Common myeloid progenitor, CD34-positive (primary cell): ENCODE measurements at places on chromosomes 7 and 10.

DNA sequence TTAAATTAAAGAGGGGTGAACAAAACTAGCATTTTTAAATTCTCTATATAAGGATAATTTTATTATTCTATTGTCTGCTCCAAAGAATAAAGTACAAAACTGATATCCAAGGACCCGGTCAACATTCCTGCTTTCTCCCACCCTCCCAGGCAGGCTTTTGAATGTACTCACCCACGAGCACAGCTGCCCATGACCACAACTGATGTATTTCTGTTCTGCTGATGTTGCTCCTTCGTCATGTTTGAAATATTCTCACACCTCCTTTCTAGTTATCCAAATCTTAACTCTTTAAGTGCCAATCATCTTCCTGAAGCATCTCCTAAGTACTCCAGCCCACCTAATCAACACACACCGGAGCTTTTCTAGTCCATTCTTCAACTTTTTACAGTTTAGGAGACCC is 46.7 kb downstream of the CALD1 start:
- H3K4me1 ChIP-seq: no peaks in the 10 kb centered on the region
- H3K27me3 ChIP-seq: no peaks in the 10 kb centered on the region
- H3K27ac ChIP-seq: no peak overlapping the region
- H3K4me3 ChIP-seq: no peak overlapping the region
- no peaks in the 10 kb centered on the region for H3K36me3 ChIP-seq

GRCh38 chr10:131218811-131219583 is 92.5 kb downstream of the TCERG1L start:
- no peaks in the 10 kb centered on the region for H3K4me1 ChIP-seq
- no peak overlapping the region for H3K27ac ChIP-seq
- H3K4me3 ChIP-seq: no peak overlapping the region
- H3K27me3 ChIP-seq: no peaks in the 10 kb centered on the region

GRCh38 chr10:43461950-43462349 is 25.0 kb downstream of the ZNF487 start:
- H3K27ac ChIP-seq: no peak overlapping the region
- peaks cover 2% of the 10 kb centered on the region for H3K4me1 ChIP-seq
- H3K27me3 ChIP-seq: no peaks in the 10 kb centered on the region
- no peak overlapping the region for H3K4me3 ChIP-seq
- no peaks in the 10 kb centered on the region for H3K36me3 ChIP-seq

- H3K36me3 ChIP-seq: no peaks in the 10 kb centered on the region
- no peak for DNase-seq
- H3K27ac ChIP-seq: no peak overlapping the region
- H3K4me1 ChIP-seq: peaks cover 2% of the 10 kb centered on the region
Measured at GRCh38 chr10:89119651-89120050, 87.5 kb downstream of the CH25H start.

GRCh38 chr7:12090757-12091221 is 120.3 kb upstream of the TMEM106B start:
- H3K27me3 ChIP-seq: no peaks in the 10 kb centered on the region
- H3K4me1 ChIP-seq: no peaks in the 10 kb centered on the region
- H3K27ac ChIP-seq: no peak overlapping the region
- no peak for DNase-seq
- H3K36me3 ChIP-seq: no peaks in the 10 kb centered on the region

DNA sequence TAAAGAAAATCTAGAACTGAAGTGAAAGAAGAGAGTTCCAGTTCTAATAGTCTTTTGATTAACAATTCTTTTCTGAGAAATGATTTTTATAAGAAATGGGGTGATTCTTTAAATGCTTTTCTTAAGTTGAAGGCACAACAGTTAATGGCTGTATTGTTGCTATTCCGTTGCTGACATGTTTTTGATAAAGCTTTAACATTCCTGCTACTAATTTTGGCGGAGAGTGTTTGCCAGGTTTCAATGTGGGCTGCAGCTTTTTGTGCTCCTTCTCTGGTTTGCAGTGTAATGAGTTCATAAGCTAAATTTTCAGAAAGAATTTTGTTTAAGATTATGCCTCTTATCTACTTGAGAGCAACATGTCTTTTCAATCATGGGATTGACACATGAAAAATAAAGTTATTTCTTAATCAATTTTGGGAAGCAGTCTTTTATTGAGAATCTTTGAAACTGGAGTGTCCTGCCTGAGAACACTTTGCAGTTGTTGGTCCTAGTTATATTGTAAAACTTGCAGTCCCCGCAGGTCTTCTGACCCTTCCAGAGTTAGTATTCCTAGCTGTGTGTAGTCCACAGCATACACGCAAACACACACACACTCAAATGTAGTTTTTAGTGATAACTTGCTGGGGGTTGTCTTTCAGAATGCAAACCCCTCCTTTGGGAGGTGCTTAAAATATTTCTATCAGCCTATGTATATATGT is 56.7 kb downstream of the COL17A1 start:
- H3K36me3 ChIP-seq: peaks cover 31% of the 10 kb centered on the region
- no peak overlapping the region for H3K27ac ChIP-seq
- DNase-seq: no peak

GRCh38 chr7:44771358-44771757 is 22.7 kb downstream of the ZMIZ2 start:
- no peaks in the 10 kb centered on the region for H3K4me1 ChIP-seq
- H3K36me3 ChIP-seq: peaks cover 21% of the 10 kb centered on the region
- no peak overlapping the region for H3K4me3 ChIP-seq
- no peak overlapping the region for H3K27ac ChIP-seq
- H3K27me3 ChIP-seq: no peaks in the 10 kb centered on the region
- DNase-seq: no peak

DNA sequence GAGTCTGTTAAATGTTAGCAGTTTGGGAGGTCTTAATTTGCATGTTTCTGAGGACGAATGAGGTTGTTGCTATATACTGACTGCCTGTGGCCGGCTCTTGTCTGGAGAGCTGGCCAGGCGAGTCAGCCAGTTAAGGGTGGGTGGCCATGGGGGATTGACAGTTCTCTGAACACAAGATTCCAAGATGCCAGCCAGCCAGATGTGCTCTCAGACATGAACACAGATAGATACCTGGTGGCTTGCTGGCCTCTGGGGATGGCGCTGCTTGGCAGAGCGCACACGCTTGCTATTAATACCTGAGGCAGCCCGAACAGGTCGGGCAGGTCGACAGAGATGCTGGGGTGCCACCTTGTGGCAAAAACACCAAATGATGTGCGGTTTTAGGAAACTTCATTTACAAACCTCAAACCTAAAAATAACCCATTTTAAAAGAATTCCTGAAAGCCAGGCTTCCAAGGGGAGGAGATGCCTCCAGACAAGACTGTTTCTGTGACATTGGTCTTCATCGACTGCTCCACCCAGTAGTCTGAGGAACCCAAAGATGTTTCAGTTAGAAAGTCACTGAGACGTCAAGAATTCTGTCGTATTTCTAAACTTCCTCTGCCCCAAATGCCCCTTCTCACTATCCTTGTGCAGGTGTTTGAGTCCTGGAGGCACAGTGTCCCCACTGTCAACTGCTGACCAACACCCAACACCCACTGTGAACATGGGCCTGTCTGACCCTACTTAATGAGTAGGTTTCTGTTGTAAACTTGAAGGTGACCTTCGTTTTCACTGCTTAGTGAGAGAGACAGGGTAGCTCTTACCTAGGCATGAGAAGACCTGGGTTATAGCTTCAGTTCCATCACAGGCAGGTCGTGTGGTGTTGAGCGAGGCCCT is 123.4 kb downstream of the NT5C2 start:
- no peaks in the 10 kb centered on the region for H3K27me3 ChIP-seq
- peaks cover 18% of the 10 kb centered on the region for H3K4me1 ChIP-seq
- peak; percentile 83 for DNase-seq

DNA sequence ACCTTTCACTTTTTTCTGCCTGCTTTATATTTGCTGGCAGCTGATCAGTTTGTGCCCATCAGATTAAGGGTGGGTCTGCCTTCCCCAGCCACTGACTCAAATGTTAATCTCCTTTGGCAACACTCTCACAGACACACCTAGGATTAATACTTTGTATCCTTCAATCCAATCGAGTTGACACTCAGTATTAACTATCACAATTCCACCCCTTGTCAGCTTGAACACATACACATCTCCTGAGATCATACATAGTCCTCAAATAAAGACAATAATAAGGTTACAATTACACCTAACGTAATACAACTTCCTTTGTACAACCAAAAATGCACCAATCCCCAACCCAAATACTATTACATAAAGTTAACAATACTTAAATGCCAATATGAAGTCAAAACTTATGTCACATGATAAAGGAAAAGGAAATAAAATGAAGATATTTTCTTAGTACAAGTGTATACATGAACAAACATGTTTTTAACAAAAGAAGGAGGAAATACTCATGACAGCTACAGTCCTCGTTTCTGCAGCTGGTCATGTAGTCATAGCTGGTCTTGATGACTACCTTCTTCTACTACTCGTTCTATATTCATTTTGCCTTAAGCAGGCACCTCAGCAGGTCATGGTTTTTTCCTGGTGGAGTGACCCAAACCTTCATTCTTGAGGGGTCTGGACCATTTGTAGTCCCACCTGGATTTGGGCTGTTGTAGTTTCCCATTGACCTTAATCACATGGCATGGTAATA is 96.7 kb upstream of the CABCOCO1 start:
- no peak overlapping the region for H3K4me3 ChIP-seq
- no peaks in the 10 kb centered on the region for H3K4me1 ChIP-seq
- no peaks in the 10 kb centered on the region for H3K27me3 ChIP-seq
- no peaks in the 10 kb centered on the region for H3K36me3 ChIP-seq
- no peak overlapping the region for H3K27ac ChIP-seq

DNA sequence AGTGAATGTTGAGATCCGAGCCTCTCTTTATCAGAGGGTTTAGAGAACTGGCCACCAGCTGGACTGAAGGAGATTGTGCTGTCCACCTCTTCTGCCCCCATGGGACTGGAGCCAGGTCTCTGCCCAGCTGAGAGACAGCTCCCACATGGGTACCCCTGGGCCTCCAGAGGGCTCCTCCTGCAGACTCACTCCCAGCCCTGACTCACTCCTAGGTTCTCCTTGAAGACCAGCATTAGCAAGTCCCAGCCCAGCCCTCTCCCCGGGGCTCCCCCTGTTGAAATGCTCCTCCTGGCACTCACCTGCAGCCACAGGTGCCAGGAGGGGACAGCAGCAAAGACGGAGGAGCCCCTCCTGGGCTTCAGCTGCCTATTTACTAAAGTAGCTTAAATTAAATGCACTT is 126.9 kb downstream of the CXCL12 start:
- no peaks in the 10 kb centered on the region for H3K36me3 ChIP-seq
- no peaks in the 10 kb centered on the region for H3K4me1 ChIP-seq
- H3K27me3 ChIP-seq: no peaks in the 10 kb centered on the region
- DNase-seq: no peak
- no peak overlapping the region for H3K27ac ChIP-seq
- no peak overlapping the region for H3K4me3 ChIP-seq

DNA sequence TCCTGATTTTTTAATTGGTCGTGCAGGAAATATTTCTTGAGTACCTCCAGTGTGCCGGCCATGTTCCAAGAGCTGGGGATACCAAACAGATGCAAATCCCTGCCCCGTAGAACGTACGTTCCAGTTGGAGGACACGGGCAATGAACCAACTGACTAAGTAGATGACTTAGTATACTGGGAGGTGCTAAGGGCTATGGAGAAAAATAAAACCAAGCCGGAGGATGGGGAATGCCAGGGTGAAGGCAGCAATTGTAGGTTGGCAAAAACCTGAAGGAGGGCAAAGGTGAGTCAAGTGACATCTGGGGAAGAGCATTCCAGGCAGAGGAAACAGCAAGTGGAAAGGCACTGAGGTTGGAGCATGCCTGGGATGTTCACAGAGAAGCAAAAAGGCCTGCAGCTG is 6.8 kb upstream of the VSIR start:
- DNase-seq: no peak
- no peaks in the 10 kb centered on the region for H3K36me3 ChIP-seq
- H3K4me3 ChIP-seq: no peak overlapping the region
- H3K27me3 ChIP-seq: no peaks in the 10 kb centered on the region

DNA sequence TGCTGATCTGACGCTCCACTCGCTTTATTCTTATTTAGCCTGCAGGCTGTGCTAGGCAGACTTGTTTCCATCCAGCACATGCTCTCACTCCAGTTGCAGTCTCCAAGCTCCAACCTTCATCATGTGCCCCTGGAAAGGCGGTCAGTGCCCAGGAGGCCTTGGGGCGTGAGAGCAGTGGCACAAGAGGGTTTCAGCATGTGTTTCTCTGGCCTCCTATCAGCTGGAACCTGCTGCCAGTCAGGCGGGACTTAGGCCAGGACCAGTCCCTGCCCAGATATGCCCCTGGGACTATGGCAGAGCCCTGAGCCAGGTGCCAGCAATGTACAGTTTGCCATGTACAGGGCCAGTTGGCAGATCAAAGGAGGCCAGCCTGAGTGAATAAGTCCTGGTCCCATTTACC is 330.2 kb upstream of the FZD1 start:
- no peak overlapping the region for H3K27ac ChIP-seq
- no peak for DNase-seq
- H3K27me3 ChIP-seq: no peaks in the 10 kb centered on the region

DNA sequence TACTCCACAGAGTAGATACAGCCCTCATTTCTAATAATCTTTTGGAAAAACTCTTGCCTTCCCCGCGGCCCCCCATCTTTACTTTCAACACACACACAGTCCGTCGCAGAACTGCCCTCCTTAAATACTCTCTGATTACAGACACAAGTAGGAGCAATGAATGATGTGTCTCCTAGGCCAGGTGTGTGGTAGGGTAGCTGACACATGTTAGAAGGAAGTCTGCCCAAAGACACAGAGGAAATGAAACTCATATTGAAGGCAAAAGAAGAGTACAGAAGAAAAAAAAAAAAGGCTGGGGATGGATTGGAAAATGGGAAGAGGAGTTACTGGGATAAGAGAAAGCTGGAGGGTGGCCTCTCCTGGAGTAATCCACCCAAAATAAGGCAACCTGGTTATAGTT is 14.6 kb downstream of the OPALIN start:
- DNase-seq: no peak
- no peaks in the 10 kb centered on the region for H3K27me3 ChIP-seq
- H3K27ac ChIP-seq: no peak overlapping the region
- H3K4me3 ChIP-seq: no peak overlapping the region

GRCh38 chr10:66045859-66046258 is 880.0 kb upstream of the LRRTM3 start:
- H3K27ac ChIP-seq: no peak overlapping the region
- no peak for DNase-seq
- H3K4me3 ChIP-seq: no peak overlapping the region
- no peaks in the 10 kb centered on the region for H3K27me3 ChIP-seq
- no peaks in the 10 kb centered on the region for H3K36me3 ChIP-seq

DNA sequence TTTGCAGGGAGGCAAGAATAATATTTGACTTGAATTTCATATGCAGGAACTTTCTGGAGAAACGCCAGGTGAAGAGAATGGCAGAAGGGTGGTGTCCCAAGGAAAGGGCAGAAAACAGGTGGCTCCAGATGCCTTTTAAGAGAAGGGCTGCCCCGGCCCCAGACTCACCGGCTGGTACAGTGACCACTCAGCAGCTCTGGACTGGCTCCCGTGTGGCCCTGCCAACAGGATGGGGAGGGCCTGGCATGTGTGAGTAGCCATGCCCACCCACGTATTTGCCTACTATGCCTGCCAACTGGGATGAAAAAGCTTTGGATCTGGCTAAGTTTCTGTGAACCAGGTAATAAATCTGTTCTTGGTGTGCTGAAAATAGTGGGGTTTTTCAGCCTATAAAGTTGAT is 159.5 kb downstream of the PRKAG2 start:
- H3K27me3 ChIP-seq: no peaks in the 10 kb centered on the region
- DNase-seq: no peak
- H3K4me1 ChIP-seq: no peaks in the 10 kb centered on the region
- no peak overlapping the region for H3K4me3 ChIP-seq
- no peak overlapping the region for H3K27ac ChIP-seq

- H3K4me1 ChIP-seq: no peaks in the 10 kb centered on the region
- no peak overlapping the region for H3K4me3 ChIP-seq
- no peaks in the 10 kb centered on the region for H3K27me3 ChIP-seq
- H3K36me3 ChIP-seq: no peaks in the 10 kb centered on the region
- H3K27ac ChIP-seq: no peak overlapping the region
- no peak for DNase-seq
Measured at GRCh38 chr10:83476211-83476610, 663.1 kb upstream of the GHITM start.
